Activated CD8-positive, alpha-beta T cell treated with anti-CD3 and anti-CD28 coated beads for 36 hours (primary cell): ENCODE measurements at places on chromosomes 1 and 21. TPM values are rescaled to one million over a fixed set of nuclear protein-coding genes. Genes with fewer than 3 reads are reported as not detected.

The KRTAP25-1 gene
- not detected for total RNA-seq

The RNF19B gene
- total RNA-seq, result 10.6 TPM

The B3GALT2 gene
- total RNA-seq, result 0.18 TPM

The HHAT gene
- total RNA-seq, result 0.99 TPM

The SLC45A3 gene
- total RNA-seq, result 0.38 TPM

The AIRE gene
- not detected for total RNA-seq

DNA sequence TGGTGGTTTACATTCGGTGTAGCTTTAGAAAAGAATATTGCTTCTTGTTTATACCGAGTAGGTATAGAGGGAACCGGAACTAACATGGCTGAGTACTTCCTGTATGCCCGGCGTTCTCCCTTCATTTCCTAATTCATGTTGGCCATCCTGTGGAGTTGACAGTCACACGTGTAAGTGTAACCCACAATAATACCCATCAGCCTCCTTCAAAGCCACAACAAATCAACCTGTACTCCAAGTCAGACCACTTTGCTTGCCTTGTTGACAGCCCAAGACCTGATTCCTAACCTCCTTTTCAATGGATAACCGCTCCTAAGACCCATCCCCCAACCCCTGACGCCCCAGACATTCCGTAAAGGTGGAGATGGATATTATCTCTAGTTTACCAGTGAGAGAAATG lies 42.1 kb downstream of the UBE2U start:
- peak; percentile 2 for DNase-seq

DNA sequence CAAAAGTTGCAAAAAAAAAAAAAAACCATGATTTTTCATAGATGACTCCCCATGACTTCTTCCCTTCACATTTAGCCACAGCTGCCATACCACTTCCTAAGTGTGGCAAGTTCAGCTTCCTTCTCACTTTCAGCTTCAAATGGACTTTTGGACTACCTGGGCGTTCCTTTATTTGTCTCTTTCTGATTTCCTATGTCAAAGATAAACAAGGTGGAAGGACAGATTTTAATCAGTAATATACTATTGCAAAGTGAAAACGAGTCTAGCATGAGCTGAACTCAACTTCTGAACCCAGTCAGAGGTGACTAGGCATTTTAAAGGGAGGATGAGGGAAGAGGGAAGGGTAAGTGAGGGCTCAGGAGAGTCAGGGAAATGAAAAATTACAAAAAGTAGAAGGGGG lies 14.4 kb upstream of the SCCPDH start:
- no peak for DNase-seq

- DNase-seq, result peak; percentile 33
Measured at GRCh38 chr1:167510244-167510643, 8.1 kb downstream of the CD247 start.

- no peak for DNase-seq
Measured at GRCh38 chr1:22122273-22123070, 20.4 kb downstream of the WNT4 start.
